Stimulated activated CD8-positive, alpha-beta memory T cell treated with anti-CD3 and anti-CD28 coated beads, Interleukin-15, amount 100 ng/mL, for 48 hours (primary cell): ENCODE measurements at places on chromosomes 3 and 15.

DNA sequence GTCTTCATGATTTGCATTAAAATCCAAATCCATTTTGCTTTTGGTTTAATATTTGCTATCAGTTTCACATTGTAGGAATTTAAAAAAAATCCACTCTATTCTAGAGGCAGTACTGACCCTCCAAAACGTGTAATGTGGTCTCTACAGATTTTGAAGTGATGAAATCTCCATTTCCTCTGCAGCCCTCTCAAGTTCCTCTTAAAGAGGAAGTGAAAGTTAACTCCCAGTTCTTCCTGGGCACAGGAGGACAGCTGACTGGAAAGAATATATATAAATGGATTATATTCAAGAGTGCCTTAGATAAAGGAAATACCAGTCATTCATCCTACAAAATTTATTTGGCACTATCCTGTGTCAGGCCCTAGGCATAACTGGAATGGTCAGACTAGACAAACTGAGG lies 83.5 kb upstream of the PLCL2 start:
- DNase-seq, result no peak

DNA sequence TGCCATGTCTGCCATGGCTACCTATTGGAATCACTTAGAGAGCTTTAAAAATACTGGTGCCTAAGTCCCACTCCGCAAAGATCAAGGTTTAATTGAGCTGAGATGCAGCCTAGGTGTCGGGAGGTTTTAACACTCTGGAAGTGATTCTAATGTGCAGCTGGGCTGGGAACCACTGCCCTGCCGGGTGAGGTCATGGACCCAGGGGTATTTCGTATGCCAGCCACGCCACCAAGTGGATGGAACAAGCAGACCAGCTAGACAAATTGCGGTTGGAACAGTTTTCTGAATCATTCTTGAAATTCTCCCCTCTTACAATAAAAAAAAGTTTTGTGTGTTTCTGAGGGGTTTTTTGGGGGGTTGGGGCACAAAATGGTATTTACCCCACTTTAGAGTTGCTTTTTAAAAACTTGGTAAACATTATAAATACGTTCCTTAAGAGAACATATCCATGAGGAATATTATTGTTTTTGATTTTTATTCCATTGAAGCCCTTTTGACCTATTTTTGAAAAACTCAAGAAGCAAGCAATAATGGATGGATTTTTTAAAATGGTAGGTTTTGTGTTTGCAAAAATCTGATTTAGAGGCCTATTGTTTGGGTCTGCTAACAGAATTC lies 66.2 kb upstream of the CSTA start:
- peak; percentile 58 for DNase-seq

DNA sequence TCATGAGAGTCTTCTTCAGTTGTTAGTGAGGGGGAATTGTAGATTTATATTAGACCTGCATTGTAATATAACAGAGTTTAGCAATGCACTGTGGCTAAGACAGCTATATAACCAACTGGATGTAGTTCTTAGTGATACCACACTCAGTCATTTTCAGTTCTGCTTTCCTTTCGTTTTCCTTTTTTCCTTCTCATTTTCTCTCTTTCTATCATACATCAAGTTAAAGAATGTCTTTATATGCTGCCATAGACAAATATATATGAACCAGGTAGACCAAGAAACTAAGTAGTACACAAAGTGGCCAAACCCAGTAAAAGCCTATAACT lies 43.7 kb upstream of the CD47 start:
- no peak for DNase-seq

- DNase-seq, result no peak
These were observed 52.7 kb upstream of the CADM2 start for GRCh38 chr3:84906065-84906464.

GRCh38 chr15:57922776-57923175 lies 142.7 kb downstream of the ALDH1A2 start:
- DNase-seq, result no peak

GRCh38 chr3:13571264-13571663 lies 22.3 kb downstream of the FBLN2 start:
- no peak for DNase-seq

GRCh38 chr3:33786565-33787327 lies 11.7 kb upstream of the PDCD6IP start:
- DNase-seq, result no peak

- no peak for DNase-seq
These were observed 63.6 kb upstream of the MBNL1 start for GRCh38 chr3:152205097-152205593.

- DNase-seq, result no peak
These were observed 81.9 kb downstream of the LRRFIP2 start for GRCh38 chr3:37092484-37092883.

GRCh38 chr3:135226057-135226456 lies 431.0 kb downstream of the EPHB1 start:
- DNase-seq, result no peak

- no peak for DNase-seq
These were observed 325.1 kb downstream of the CACNA2D3 start for GRCh38 chr3:54447427-54447826.

- no peak for DNase-seq
These were observed 28.0 kb downstream of the CCDC33 start for GRCh38 chr15:74264081-74264501.

DNA sequence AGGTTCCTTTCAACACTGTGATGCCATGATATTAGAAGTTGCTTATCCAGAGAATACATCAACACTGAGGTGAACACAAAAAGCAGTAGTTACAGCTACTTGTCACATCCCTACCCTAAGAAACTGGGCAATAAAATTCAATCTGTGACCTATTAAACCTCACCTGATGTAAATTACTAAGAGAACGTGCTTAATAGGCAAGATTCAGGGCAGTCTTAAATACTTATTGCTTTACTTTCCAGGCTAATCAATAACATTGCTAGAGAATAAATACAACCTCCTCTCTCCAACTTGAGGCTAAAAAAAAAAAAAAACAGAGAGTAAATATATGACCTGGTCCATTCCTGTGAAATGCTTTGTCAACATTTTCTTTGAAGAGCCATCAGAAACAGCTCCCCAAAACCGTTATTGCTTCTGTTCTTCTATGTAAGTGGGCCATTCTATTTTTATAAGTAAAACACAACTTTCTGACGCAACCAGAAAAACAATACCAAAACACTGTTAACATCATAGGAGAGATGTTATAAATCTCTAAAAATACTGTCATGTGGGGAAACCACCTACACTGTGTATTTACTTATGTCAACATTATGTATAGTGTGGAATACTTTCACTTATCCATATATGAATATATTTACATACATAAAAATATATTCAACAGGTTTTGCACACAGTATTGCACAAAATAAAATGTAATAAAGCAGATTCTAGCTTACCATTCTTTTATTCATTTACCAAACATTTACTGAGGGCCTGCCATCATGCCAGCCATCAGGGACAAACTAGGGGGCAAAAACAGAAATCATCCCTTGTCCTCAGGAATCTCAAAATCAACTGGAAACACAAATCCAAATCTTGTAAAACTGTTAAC lies 2.7 kb downstream of the NKIRAS1 start:
- no peak for DNase-seq

DNA sequence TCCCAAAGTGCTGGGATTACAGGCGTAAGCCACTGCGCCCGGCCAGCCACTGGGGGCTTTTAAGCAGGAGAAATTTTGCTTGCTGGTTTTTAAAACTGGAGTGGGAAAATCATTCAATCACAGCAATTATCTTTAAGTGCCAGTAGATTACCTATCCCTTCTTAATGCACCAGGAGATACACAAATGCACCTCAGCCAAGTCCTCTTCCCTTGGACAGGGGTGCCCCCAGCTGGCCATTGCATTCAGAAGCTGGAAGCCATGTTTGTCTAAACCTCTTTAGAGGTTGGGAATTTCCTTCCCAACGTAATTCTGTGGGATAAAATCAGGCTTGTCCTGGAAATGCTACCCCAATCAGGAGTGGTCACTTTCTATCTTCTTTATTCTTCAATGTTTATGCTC lies 26.6 kb downstream of the MIX23 start:
- no peak for DNase-seq

DNA sequence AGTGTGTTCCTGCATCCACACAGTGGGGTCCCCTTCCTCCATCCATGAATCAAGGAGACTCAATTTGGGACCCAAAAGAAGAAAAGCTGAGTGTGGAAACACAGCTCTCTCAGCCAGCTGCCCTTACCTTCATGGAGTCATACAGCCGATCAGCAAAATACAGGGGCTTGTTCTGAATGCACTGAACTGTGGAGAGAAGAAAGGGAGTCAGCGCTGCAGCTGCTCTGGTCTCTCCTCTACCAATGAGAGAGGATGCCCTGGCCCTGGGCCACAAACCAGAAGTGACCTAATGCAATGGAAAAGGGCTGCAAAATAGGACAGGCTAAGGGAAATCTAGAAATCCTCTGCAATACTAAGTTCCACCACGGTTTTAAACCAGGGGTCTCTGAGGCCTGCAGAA lies 46.7 kb downstream of the ANXA2 start:
- no peak for DNase-seq

DNA sequence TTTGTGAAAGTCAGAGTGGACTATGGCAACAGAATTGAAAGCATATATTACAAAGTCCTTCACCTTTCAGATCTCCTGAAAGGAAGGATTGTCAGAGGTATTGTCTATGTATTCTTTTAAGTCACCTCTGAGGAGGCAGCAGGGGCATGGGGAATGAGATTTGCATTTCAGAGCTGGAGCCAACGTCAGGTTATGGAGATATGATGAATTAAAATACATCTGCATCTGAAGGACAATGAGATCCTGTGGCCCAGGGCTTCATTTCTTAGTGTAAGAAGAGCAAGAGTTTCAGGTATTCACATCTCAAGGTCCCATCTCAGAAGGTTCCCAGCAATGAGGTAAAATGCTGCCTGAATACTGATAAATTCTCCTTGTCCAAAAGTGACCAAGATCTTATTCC lies 695.8 kb downstream of the TUSC7 start:
- DNase-seq, result no peak

DNA sequence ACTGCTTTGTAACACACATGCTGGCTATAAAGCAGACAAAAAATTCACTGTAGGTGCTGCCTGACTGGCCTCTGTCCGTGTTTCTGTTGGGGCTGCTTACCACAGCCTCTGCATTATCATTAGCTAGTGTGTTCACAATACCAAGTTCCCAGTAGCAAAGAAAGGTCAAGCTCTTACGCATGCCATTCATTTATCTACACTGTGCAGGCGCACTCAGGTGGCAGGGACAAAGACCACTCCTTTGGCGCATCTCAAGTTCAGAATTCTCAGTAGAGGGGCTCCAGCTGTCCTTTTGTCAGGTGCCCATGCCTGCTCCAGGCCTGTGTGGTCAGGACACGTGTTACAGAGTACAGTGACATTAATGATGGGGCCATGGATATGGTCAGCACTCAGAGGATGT lies 22.3 kb downstream of the MLH1 start:
- DNase-seq, result no peak

DNA sequence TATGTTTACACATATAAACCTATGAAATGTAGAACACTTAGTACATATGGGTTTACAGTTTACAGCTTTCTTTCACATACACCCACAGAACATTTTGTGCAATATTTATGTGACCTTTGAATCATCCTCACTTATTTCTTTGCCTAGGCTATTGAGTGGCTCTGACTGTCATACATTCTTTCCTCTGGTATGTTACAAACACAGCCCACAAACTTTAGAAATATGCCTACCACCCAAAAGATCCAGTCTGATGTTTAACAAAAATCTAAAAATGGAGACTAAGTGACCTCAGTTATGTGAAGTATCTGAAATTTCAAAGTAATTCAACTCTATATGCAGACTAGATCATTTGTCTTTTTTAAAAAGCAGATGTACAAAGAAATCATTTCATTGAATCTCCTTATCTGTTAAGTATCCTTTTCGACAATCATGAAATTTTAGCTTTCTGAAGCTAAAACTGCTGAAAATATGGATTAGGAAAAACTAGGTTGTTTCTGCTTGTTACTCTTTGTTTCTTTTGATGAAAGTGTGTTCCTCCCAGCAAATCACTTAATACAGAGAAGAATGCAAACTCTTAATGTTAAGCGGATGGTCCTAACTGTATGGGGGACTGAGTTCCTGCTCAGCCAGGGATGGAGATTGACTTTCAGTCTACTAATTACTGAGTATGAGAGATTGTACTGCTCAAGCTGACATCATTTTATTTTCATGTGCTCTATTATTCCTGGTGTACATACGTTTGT lies 27.7 kb downstream of the CCDC54 start:
- no peak for DNase-seq

- DNase-seq, result no peak
These were observed 150.8 kb upstream of the TSPAN3 start for GRCh38 chr15:77221708-77222107.

DNA sequence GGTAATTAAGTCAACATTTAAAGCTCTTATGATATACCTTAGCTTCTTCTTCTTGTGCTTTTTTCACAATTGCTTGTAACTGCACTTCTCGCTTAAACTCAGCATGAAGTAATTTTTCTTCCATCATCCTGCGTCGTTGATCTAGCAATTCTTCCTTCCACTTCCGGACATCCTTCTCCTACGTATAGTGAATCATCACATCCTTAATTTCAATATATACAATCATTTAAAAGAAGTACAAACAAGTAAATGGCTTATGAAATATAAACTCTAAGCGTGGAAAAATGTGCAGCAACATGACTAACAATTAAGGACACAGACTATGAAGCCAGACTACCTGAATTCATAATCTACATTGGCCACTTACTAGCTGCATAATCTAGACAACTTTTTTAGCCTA lies 151.4 kb downstream of the SCAPER start:
- no peak for DNase-seq

- no peak for DNase-seq
These were observed 3.1 kb downstream of the GRIP2 start for GRCh38 chr3:14536837-14537589.

- DNase-seq, result no peak
These were observed 578 bp upstream of the RPL39L start for GRCh38 chr3:187139895-187140253.

- DNase-seq, result no peak
These were observed 22.5 kb upstream of the KCNMB2 start for GRCh38 chr3:178513546-178514380.

- DNase-seq, result peak; percentile 78
These were observed at the start of gene USF3 for GRCh38 chr3:113695786-113696645. Gene USF3, minus strand, starts transcription at chr3:113696642. Its CDS starts 21,764 bp downstream, at chr3:113674878.

- DNase-seq, result no peak
These were observed 781.7 kb downstream of the SQOR start for GRCh38 chr15:46416544-46416943.

DNA sequence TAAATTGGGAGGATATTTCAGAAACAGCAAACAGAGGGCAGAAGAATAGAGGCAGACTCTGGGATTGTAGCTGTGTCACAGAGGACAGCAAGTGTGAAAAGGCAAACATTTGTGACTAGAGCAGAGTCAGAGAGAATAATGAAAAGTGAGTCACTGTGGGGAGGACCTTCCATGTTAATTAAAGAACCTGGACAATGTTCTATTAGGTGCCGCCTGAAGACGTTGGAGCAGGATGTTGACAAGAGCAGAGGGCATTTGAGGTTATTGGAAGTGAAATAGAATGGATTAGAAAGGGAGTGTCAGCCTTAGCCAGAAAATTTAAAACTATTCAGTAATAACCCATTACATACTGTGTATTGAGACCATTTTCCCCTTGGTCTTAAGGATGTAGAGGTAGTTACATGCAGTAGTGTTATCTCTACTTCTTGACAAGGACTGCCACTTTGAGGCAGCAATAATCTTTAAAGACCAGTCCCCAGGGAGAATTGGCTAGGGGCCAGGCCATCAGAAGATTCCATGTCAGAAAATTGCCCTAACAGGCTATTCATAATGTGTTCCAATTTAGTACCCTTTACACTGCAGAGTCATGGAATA lies 5.8 kb downstream of the ACKR2 start:
- no peak for DNase-seq
